Right atrium auricular region (tissue), 2 donors: ENCODE measurements at places on chromosomes 11 and 22. TPM values are rescaled to one million over a fixed set of nuclear protein-coding genes. Genes with fewer than 3 reads are reported as not detected.

The RHOD gene
- 68.5 TPM for total RNA-seq

GRCh38 chr11:121615501-121615900, 162.7 kb upstream of the SORL1-AS1 start:
- no peaks in the 10 kb centered on the region for H3K36me3 ChIP-seq
- H3K4me3 ChIP-seq, result no peak overlapping the region
- no peaks in the 10 kb centered on the region for H3K27me3 ChIP-seq
- no peak for DNase-seq
- no peak overlapping the region for H3K27ac ChIP-seq

DNA sequence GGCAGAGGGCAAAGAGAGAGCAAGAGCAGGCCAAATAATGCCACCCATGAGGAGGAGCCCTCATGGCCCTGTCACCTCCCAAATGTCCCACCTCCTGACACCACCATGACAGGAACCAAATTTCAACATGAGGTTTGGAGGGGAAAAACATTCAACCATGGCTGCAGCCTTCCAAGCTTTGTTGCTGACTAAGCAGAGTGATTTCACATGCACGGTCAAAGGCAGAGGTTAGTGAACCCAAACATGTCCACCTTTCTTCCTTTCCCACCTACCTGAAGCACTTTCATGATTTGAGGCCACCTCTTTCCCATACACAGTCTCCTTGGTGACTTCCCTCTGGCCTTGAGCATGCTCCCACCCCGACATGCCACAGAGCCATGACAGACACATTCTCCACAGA, 89.7 kb downstream of the C11orf91 start:
- DNase-seq, result no peak
- H3K4me3 ChIP-seq, result no peak overlapping the region
- no peaks in the 10 kb centered on the region for H3K4me1 ChIP-seq
- H3K27me3 ChIP-seq, result no peaks in the 10 kb centered on the region
- H3K27ac ChIP-seq, result no peak overlapping the region

GRCh38 chr22:49310354-49310753, 517.3 kb downstream of the BRD1 start:
- no peaks in the 10 kb centered on the region for H3K36me3 ChIP-seq
- no peak overlapping the region for H3K4me3 ChIP-seq
- peak; percentile 9 for DNase-seq

The AIFM3 gene
- 1.0 TPM for total RNA-seq

The VSTM5 gene
- total RNA-seq, result not detected

The SLC22A12 gene
- not detected for total RNA-seq

DNA sequence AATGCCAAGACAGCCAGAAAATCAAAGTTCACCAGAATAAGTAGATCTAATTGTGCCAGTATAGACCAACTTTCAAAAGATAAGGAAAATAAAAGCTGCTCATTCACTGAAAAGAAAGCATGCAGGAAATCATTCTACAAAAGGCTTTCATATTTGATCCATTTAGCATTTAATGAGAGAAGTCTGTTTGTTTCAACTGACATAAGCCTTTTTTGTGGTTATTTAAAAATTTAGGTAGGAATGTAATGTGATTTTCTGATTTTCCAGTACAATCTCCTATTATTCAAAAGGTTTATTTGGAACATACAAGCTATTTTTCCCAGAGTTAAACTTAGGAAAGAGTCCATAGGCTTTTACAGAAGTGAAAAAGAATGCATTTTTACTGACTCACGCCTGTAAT, 92.7 kb downstream of the SBF2 start:
- H3K4me3 ChIP-seq, result no peak overlapping the region
- no peaks in the 10 kb centered on the region for H3K4me1 ChIP-seq

The MS4A12 gene
- total RNA-seq, result not detected

- H3K36me3 ChIP-seq, result no peaks in the 10 kb centered on the region
- no peak for DNase-seq
- H3K4me3 ChIP-seq, result no peak overlapping the region
- H3K27ac ChIP-seq, result no peak overlapping the region
Measured at GRCh38 chr11:122721964-122722266, 66.4 kb downstream of the UBASH3B start.

DNA sequence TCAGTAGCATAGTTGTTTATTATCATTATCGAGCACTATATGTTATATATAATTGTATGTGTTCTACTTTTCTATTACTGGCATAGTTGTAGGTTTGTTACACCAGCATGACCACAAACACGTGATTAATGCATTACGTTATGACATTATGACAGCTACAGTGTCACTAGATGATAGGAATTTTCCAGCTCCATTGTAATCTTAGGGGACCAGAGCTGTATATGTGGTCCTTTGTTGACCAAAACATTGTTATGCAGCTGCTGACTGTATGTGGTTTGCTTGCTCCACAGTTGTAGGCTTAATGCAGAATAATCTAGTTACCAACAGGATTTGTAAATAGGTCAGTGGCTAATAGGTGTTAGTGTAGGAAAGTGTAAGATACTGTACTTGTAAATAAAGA, 66.1 kb downstream of the HSD17B12 start:
- H3K36me3 ChIP-seq, result no peaks in the 10 kb centered on the region
- H3K4me3 ChIP-seq, result no peak overlapping the region
- H3K4me1 ChIP-seq, result peaks cover 17% of the 10 kb centered on the region
- no peaks in the 10 kb centered on the region for H3K27me3 ChIP-seq

- H3K27me3 ChIP-seq, result no peaks in the 10 kb centered on the region
- peak; percentile 82 for DNase-seq
- peaks cover 14% of the 10 kb centered on the region for H3K36me3 ChIP-seq
Measured at GRCh38 chr11:72813740-72814285, 398 bp upstream of the ATG16L2 start.

- H3K27ac ChIP-seq, result no peak overlapping the region
- no peak for DNase-seq
- H3K4me1 ChIP-seq, result peaks cover 15% of the 10 kb centered on the region
- no peak overlapping the region for H3K4me3 ChIP-seq
Measured at GRCh38 chr11:130114281-130114680, 44.6 kb downstream of the APLP2 start.

- no peaks in the 10 kb centered on the region for H3K27me3 ChIP-seq
- H3K27ac ChIP-seq, result no peak overlapping the region
- no peaks in the 10 kb centered on the region for H3K36me3 ChIP-seq
- DNase-seq, result no peak
Measured at GRCh38 chr11:92125321-92125720, 99.3 kb upstream of the FAT3 start.

GRCh38 chr11:104668797-104669463, 229.3 kb downstream of the CASP12 start:
- no peaks in the 10 kb centered on the region for H3K27me3 ChIP-seq
- DNase-seq, result no peak
- H3K27ac ChIP-seq, result no peak overlapping the region
- no peak overlapping the region for H3K4me3 ChIP-seq
- H3K36me3 ChIP-seq, result no peaks in the 10 kb centered on the region

- H3K27ac ChIP-seq, result no peak overlapping the region
- H3K4me1 ChIP-seq, result no peaks in the 10 kb centered on the region
- H3K4me3 ChIP-seq, result no peak overlapping the region
- H3K27me3 ChIP-seq, result no peaks in the 10 kb centered on the region
- no peak for DNase-seq
- H3K36me3 ChIP-seq, result no peaks in the 10 kb centered on the region
Measured at GRCh38 chr22:28500006-28500405, 179.6 kb downstream of the TTC28 start.

DNA sequence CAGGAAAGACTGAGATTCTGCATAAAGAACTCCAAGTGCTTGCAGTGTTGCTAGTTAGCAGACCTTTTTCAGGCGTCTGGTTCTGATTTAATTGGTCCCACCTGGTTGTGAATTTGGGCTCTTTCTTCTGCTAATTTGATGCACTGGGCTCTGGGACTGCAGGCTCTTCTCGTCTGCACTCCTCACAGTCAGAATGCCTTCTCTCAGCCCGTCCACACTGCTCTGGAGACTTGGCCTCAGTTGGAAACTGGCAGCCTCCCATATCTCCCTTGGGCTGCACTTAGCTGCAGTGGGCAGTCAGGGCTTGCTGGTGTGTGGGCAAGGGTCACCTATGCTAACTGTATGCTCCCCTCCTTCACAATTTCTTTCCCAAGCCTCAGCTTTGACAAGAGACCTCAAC, 1.5 kb downstream of the TRIM6 start:
- no peaks in the 10 kb centered on the region for H3K27me3 ChIP-seq
- no peak for DNase-seq
- no peaks in the 10 kb centered on the region for H3K36me3 ChIP-seq
- H3K4me1 ChIP-seq, result no peaks in the 10 kb centered on the region
- no peak overlapping the region for H3K27ac ChIP-seq

DNA sequence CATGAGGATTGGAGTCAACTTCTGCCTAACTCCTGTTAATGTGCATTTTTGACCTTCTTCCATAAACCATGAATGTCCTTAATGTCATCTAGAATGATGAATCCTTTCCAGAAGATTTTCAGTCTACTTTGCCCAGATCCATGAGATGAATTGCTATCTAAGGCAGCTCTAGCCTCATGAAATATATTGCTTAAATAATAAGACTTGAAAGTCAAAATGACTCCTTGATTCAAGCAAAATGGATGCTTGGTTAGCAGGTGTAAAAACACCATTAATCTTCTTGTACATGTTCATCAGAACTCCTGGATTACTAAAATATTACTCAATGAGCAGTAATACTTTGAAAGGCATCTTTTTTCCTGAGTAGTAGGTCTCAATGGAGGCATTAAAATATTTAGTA, 238.5 kb upstream of the ZC3H12C start:
- no peak overlapping the region for H3K4me3 ChIP-seq
- no peak overlapping the region for H3K27ac ChIP-seq
- no peaks in the 10 kb centered on the region for H3K36me3 ChIP-seq
- DNase-seq, result no peak
- H3K4me1 ChIP-seq, result no peaks in the 10 kb centered on the region
- no peaks in the 10 kb centered on the region for H3K27me3 ChIP-seq

DNA sequence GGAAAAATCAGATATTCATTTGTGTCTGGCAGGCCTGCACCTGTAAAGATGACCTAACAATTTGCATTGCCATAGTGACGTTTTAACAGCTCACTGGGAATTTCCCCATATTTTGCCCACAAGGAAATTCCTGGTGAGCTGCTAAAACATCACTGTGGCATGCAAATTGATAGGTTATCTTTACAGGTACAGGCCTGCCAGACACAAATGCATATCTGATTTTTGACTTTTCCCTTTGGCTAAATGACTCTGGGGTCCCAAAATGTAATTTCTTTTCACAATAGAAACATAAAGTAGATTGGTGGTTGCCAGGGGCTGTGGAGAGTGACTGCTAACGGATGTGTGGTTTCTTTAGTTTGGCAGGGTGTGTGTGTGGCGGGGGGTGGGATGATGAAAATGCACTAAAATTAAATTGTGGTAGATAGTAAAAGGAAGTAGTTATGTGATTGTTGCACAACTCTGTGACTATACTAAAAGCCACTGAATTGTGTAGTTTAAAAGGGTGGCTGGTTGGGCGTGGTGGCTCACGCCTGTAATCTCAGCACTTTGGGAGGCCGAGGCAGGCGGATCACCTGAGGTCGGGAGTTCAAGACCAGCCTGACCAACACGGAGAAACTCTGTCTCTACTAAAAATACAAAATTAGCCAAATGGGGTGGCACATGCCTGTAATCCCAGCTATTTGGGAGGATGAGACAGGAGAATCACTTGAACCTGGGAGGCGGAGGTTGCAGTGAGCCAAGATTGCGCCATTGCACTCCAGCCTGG, 18.5 kb upstream of the FEZ1 start:
- no peaks in the 10 kb centered on the region for H3K4me1 ChIP-seq
- DNase-seq, result no peak
- no peaks in the 10 kb centered on the region for H3K27me3 ChIP-seq

GRCh38 chr11:121249039-121249663, 43.4 kb upstream of the SC5D start:
- no peaks in the 10 kb centered on the region for H3K36me3 ChIP-seq
- no peaks in the 10 kb centered on the region for H3K4me1 ChIP-seq
- no peak overlapping the region for H3K4me3 ChIP-seq

The XKR3 gene
- not detected for total RNA-seq

- H3K4me1 ChIP-seq, result no peaks in the 10 kb centered on the region
- H3K27me3 ChIP-seq, result no peaks in the 10 kb centered on the region
- H3K27ac ChIP-seq, result no peak overlapping the region
- H3K36me3 ChIP-seq, result no peaks in the 10 kb centered on the region
- no peak overlapping the region for H3K4me3 ChIP-seq
Measured at GRCh38 chr22:49418943-49419342, 408.7 kb downstream of the BRD1 start.

DNA sequence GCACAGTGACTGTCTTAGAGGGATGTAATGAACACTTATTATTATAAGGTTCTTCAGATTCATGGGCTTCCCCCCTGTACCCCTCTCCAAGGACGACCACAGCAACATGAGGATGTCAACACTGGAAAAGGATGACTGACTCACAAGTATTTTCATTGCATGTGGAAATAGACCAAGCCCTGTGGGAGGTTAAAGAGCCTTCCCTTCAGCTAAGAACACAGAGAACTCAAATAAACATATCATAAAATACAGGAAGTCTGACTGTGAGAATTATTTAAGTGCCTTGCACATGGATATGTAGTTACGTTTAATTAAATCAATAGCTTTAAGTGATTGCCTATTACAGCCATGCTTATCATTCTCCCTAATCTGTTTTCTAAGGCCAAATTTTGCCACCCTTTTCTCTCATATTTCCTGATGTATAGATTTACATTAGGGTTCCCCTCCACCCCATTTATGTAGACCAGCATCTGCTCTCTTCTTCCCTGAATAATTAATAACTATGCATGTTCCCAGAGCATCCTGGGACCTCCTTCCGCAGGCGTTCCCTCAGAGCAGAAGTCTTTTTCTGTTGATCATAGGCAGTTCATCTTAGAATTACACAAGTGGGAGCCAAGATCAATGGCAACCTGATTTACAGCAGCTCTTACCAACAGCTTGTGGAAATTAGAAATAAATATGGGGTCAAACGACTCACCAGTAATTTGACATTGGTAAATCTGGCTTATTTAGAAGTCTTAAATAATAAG, 226.9 kb downstream of the OPCML start:
- H3K4me1 ChIP-seq, result no peaks in the 10 kb centered on the region
- H3K27me3 ChIP-seq, result no peaks in the 10 kb centered on the region
- no peak for DNase-seq

DNA sequence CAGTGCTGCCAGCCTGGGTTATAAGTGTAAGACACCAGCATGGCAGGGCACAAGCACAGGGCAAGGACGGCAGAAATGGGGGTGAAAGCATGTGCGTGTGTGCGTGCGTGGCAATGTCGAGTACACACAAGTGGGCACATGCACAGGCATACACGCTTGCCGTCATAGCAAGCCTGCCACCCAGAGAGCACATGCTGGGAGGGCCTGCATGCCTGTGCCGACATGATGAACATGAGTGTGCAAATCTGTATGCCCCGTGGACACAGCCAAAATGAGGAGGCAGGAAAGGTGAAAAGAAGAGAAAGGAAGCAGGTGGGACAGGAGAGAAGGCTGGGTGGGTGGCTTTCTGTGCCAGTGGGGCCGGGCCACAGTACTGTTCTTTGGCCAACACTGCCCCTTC, 62.9 kb downstream of the NECTIN1 start:
- peaks cover 10% of the 10 kb centered on the region for H3K4me1 ChIP-seq
- H3K4me3 ChIP-seq, result no peak overlapping the region
- no peak for DNase-seq
- H3K27me3 ChIP-seq, result no peaks in the 10 kb centered on the region
- H3K27ac ChIP-seq, result no peak overlapping the region

The NELL1 gene
- not detected for total RNA-seq

The HOATZ gene
- total RNA-seq, result not detected

- no peaks in the 10 kb centered on the region for H3K36me3 ChIP-seq
- peak; percentile 51 for DNase-seq
- no peak overlapping the region for H3K27ac ChIP-seq
- no peak overlapping the region for H3K4me3 ChIP-seq
- H3K4me1 ChIP-seq, result no peaks in the 10 kb centered on the region
Measured at GRCh38 chr11:10499874-10500601, 40.9 kb downstream of the RNF141 start.

GRCh38 chr11:22508665-22509064, 117.0 kb downstream of the FANCF start:
- H3K4me1 ChIP-seq, result no peaks in the 10 kb centered on the region
- H3K36me3 ChIP-seq, result no peaks in the 10 kb centered on the region
- no peak overlapping the region for H3K4me3 ChIP-seq
- H3K27me3 ChIP-seq, result no peaks in the 10 kb centered on the region
- no peak for DNase-seq

The CCDC73 gene
- not detected for total RNA-seq
